ENCODE measurements at places on chromosomes 2 and 18. TPM values are rescaled to one million over a fixed set of nuclear protein-coding genes. Genes with fewer than 3 reads are reported as not detected.
A peak's percentile ranks its signal among the peaks of the same experiment; 100 is the strongest.

- H3K27ac ChIP-seq: no peak overlapping the region
- H3K36me3 ChIP-seq: no peaks in the 10 kb centered on the region
- no peaks in the 10 kb centered on the region for H3K27me3 ChIP-seq
- no peak for DNase-seq
Observed at GRCh38 chr2:166454006-166454595, 39.9 kb downstream of the SCN7A start.

GRCh38 chr2:148552675-148553331, 91.7 kb upstream of the EPC2 start:
- H3K4me3 ChIP-seq: no peak overlapping the region
- no peaks in the 10 kb centered on the region for H3K4me1 ChIP-seq
- no peak overlapping the region for H3K27ac ChIP-seq
- H3K27me3 ChIP-seq: no peaks in the 10 kb centered on the region
- no peaks in the 10 kb centered on the region for H3K36me3 ChIP-seq
- DNase-seq: no peak

- no peaks in the 10 kb centered on the region for H3K27me3 ChIP-seq
- H3K27ac ChIP-seq: no peak overlapping the region
- no peak for DNase-seq
- H3K4me1 ChIP-seq: peaks cover 3% of the 10 kb centered on the region
Observed at GRCh38 chr18:56152551-56153310, 485.7 kb downstream of the TXNL1 start.

DNA sequence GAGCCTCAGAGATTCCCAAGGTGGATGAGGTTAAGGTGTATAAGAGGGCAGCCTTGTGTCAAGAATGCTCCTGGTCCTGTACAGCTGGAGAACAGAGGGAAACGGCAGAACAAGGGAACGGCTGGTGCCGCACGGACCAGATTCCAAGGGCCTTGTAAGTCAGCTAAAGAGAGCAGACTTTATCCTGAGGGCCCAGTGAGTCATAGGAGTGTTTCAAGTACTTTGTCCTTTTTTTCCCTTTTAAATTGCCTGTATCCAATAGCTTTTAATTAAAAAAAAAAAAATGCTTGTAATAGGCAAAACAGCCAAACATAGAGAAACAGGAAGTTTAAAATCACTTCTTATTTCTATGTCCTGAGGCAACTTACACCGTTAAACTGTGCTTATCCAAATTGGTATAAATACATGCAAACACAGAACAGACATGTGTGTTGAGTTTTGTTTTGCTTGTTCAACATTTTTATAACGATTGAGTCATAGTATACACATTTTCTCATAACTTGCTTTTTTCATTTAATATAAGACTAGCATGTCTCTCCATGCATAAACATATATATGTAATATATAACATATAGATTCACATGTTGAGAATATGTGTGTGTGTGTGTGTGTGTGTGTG, 42.1 kb upstream of the EVA1A start:
- peaks cover 85% of the 10 kb centered on the region for H3K4me1 ChIP-seq
- no peaks in the 10 kb centered on the region for H3K36me3 ChIP-seq
- H3K27ac ChIP-seq: peak overlapping the region; percentile 84
- no peak overlapping the region for H3K4me3 ChIP-seq
- no peaks in the 10 kb centered on the region for H3K27me3 ChIP-seq
- no peak for DNase-seq

GRCh38 chr2:54336136-54336976, 80.3 kb upstream of the TSPYL6 start:
- H3K4me3 ChIP-seq: no peak overlapping the region
- DNase-seq: no peak
- peaks cover 1% of the 10 kb centered on the region for H3K4me1 ChIP-seq

- H3K4me3 ChIP-seq: peak overlapping the region; percentile 56
- peak overlapping the region; percentile 95 for H3K27ac ChIP-seq
- H3K4me1 ChIP-seq: peaks cover 47% of the 10 kb centered on the region
- no peak for DNase-seq
- peaks cover 3% of the 10 kb centered on the region for H3K36me3 ChIP-seq
- no peaks in the 10 kb centered on the region for H3K27me3 ChIP-seq
Observed at GRCh38 chr2:213187833-213188532, 36.6 kb upstream of the IKZF2 start.

GRCh38 chr2:65320946-65321345, 93.3 kb downstream of the ACTR2 start:
- H3K4me3 ChIP-seq: no peak overlapping the region
- no peak overlapping the region for H3K27ac ChIP-seq

DNA sequence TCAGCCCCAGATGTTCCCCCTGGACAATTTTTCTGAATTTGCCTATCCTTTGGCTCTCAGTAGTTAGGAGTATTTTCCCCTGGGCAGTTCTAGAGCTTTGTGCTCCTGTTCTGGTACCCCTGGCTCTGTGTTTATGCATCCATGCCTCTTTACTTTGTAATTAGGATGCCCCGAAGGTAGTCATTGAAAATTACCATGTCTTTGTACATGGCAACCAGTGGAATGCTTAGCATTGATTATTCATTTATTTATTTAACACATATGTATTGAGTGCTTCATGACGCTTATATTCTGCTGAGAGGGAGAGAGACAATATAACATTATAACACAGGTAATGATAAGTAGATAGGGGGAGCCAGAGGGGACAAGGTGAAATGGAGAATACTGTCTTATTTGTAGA, 346.5 kb downstream of the PARD3B start:
- peaks cover 13% of the 10 kb centered on the region for H3K4me1 ChIP-seq
- DNase-seq: no peak
- H3K27me3 ChIP-seq: no peaks in the 10 kb centered on the region
- H3K4me3 ChIP-seq: no peak overlapping the region
- no peaks in the 10 kb centered on the region for H3K36me3 ChIP-seq
- H3K27ac ChIP-seq: no peak overlapping the region

- no peak for DNase-seq
- no peak overlapping the region for H3K27ac ChIP-seq
Observed at GRCh38 chr2:230634146-230634545, 78.5 kb upstream of the CAB39 start.

DNA sequence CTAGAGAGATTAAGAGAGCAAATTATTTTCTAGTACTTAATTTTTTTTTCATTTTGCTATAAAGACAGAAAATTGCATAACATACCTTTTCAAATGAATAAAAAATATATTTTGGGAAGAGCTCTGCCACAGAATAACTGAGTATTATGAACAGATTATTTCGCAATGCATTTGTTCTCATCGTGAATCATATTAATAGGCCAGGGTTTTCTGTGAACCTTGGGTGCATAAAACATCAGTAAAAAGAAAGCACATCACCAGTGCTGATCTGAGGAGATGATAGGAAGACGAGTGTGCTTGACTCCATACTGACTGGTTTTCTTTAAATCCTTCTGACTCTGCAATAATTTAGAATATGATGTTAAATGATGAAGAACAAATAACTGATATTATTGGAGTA, 409.1 kb downstream of the CPS1 start:
- DNase-seq: no peak
- H3K4me1 ChIP-seq: no peaks in the 10 kb centered on the region
- peaks cover 12% of the 10 kb centered on the region for H3K27me3 ChIP-seq
- H3K27ac ChIP-seq: no peak overlapping the region

MC2R gene
- not detected for total RNA-seq

PARD6G gene
- total RNA-seq: 10.9 TPM

HOXD1 gene
- not detected for total RNA-seq

AFF3 gene
- total RNA-seq: 113 TPM

AQP12B gene
- not detected for total RNA-seq

REG1A gene
- not detected for total RNA-seq

PLA2R1 gene
- total RNA-seq: 47.7 TPM

EFHD1 gene
- total RNA-seq: 178 TPM

TACR1 gene
- not detected for total RNA-seq
